HEK293T (cell line): ENCODE measurements at places on chromosomes 3 and 15.
A peak's percentile ranks its signal among the peaks of the same experiment; 100 is the strongest.

DNA sequence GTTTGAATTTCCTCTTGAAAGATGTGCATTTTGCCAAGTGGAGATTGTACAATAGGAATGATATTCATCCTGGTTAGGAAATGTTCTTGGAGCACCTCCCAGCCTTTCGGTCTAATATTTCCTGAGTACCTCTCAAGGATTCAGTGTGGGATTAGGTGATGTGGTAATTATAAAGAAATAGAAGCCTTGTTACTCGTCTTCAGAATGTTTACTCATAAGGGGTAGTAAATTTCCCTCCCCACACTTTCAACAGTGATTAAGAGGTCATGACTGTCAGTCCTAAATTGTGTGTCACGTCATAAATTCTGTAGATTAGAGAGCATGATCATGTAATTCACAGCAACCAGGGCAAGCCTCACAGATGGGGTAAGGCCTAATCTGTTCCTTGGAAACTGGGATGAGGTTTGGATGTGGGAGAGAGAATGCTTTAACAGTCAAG is 633.1 kb upstream of the TBL1XR1 start:
- no peak for DNase-seq

DNA sequence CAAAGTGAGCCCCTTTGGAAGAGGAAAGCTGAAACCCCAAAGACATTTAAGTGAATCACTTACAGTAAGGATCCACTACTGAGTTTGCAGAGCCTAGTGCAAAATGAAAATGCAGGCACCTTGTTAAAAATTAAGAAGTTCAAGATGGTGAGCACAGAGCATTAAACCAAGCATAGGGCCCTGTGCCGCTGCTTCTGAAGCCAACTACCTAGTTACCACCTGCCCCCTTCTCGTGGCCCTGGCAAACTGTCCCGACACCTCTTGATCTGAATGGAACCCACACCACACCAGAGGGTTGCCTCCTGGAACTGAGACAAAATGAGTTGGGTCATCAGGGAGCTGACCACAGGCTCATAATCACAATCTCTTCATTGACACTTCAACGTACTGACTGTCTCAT is 25.6 kb downstream of the LRRC2 start:
- no peak for DNase-seq

DNA sequence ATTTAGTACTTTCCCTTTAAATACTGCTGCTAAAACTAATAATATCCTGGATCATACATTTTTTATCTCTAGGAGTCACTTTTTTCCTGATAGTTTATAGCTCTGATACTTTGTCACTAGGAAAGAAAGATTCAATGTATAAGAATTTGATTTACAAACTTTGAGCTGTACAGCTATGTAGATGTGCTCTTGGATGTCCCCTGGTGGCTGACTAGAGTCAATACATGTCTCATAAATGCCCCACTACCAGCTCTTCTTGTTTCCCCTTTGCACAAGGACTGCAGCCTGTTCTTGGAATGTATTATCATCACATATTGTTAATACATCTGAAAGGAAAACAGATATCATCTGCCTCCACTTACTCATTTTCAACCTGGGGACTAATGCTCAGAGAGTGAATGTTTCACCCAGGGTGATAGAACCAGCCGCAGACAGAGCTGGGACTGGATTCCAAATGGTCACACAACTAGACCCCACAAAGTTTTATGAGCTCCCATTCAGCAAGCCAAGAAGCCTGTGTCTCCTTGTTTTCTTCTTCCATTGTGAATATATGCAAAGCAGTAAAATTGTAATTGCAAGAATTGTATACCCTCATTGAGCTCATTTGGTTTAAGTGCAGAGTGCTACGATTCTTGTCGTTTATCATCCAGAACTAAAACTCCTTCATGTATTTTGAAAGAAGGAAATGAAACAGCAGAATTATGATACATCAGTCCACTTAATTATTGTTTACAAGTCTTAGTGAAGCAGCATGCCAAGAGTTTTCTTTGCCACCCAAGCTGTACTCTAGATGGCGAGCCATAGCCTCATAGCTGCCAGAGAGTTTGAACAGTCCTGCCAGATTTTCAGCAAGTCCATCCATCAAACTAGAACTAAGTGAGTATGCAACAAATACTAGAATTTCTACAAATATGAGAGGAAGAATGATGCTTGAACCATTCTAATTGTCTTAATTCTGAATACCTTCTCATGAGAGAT is 261.6 kb upstream of the LMCD1 start:
- DNase-seq = peak; percentile 50

DNA sequence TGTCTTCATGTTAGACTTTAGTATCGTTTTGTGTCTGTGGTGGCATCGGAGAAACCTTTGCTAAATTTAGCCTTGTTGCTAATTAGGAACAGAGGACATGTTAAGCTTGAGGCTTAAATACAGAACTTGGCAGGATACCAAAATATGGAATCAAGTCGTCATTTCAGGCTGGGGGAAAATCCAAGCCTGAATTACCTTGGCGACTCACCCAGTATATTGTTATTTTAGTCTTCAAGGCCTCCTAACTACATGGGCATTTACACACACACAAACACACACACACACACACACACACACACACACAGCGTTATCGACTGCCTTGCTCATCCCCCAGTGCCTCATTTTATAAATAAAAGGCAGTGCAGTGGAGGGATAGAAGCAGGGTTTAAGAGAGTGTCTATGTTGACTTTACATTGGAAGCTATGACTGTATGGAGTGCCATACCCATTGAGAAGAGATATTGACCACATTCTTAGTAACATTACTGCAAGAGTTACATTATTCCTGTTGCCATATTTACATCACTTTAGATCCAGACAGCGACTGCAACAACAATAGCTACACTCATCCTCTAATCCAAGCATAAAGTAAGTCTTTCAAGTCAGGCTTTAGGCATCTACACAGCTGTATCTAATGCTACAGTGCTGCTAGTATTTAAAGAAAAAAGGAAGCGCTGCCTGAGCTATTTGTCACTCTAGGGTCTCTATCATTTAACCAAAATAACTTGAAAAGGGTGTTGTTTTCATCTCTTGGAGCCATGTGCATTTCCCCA is 210.8 kb upstream of the SEMA6D start:
- no peak for DNase-seq

DNA sequence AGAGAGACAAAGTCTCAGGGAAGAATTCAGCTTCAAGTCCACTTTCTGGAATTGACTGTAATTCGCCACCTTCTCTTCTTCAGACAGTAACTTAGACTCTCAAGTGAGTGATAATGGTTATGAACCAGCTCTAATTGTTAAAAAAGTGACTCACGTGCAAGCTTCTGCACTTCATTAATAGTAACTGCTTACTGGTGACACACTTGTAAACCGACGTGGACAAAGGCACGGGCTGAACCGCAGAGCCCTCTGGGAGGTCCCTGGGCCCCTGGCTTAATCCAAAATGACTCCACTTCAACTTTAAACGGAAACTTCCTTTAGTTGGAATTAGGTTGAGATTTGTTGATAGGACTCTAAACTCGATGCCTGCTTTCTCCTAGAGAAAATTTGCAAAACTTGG is 17.0 kb downstream of the MUC4 start:
- no peak for DNase-seq

- peak; percentile 92 for DNase-seq
Observed at GRCh38 chr15:68650901-68651709, 72.3 kb downstream of the CORO2B start.

GRCh38 chr3:183937601-183938286 is 53.1 kb upstream of the PARL start:
- DNase-seq = no peak

DNA sequence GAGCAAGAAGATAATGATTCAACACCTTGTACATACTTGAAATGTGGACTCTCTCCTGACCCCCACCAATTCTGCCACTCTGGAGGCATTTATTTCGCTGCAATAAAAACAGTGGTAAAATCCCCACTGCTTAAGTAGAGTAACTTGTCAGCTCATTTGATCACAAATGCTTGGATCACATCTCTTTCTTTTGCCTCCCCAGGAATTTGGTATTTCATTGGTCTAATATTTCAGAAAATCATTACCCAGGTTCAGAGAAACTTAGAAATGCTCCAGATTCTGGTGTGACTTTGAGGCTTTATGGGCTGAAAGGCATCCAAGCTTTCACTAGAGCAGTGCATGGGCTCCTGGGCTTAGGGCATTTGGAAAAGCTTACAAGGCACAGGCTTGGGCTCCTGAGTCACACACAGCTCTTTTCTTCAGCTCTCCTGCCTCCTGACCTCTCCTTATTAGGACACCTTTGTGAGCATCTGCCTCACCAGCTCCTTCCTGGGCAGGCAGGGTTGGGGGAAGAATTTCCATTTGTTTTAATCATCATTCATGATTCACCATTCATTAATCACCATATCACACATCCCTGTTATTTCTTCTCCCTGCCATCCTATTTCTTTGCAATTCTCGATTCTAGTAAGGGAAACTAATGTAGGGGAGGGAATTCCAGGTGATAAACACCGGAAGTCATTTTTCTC is 22.5 kb downstream of the CDCP1 start:
- no peak for DNase-seq

GRCh38 chr3:180102134-180102533 is 65.4 kb upstream of the PEX5L start:
- no peak for DNase-seq

GRCh38 chr15:83457149-83457548 is 10.0 kb downstream of the SH3GL3 start:
- no peak for DNase-seq

GRCh38 chr15:28878209-28878608 is 7.6 kb upstream of the APBA2 start:
- no peak for DNase-seq

- DNase-seq = peak; percentile 33
Observed at GRCh38 chr3:50627407-50628051, 10.6 kb downstream of the MAPKAPK3 start.

- no peak for DNase-seq
Observed at GRCh38 chr3:130663092-130663491, 83.5 kb downstream of the PIK3R4 start.

DNA sequence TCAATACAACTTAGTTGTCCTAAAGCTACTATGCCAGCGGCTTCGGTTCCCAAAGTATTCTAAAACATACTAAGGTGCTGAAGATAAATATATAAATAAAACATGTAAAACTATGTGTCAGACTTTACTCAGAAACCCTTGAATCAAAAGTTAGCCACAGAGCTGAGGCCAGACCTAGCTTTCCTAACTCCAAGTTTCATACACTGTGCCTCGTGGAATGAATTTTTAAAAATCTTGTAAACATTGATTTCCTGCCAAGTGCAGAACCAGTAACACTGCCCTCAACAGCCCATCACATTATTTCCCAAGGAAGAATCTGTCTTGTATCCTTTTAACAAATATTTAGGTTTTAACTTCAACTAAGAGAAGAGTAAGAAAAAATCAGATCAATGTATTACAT is 36.4 kb downstream of the TAMM41 start:
- no peak for DNase-seq

- DNase-seq = no peak
Observed at GRCh38 chr3:18134386-18135059, 290.6 kb downstream of the SATB1 start.

- DNase-seq = no peak
Observed at GRCh38 chr3:138850151-138850550, 15.4 kb upstream of the PIK3CB start.

GRCh38 chr3:59502806-59503205 is 453.0 kb upstream of the CFAP20DC start:
- no peak for DNase-seq

- no peak for DNase-seq
Observed at GRCh38 chr15:57824186-57824585, 117.7 kb downstream of the POLR2M start.

- no peak for DNase-seq
Observed at GRCh38 chr3:45506751-45507391, 87.7 kb upstream of the LIMD1 start.

DNA sequence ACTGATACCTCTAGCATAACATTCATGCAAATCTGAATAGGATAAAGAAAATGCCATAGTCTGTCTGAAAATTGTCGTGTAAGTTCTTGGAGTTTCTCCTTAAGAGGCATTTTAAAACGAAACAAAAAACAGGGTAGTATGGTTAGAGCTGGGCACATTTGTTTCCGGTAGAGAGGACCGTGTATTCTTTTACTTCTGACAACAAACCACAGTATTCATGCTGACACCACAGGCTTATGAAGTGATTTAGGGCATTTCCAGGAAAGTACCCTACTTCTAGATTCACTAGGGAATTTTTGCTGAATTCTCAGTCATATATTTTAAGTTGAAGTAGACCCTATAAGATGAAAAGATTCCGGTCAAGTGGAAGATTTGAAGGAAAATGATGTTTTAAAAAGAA is 541.3 kb downstream of the UNC13C start:
- no peak for DNase-seq

DNA sequence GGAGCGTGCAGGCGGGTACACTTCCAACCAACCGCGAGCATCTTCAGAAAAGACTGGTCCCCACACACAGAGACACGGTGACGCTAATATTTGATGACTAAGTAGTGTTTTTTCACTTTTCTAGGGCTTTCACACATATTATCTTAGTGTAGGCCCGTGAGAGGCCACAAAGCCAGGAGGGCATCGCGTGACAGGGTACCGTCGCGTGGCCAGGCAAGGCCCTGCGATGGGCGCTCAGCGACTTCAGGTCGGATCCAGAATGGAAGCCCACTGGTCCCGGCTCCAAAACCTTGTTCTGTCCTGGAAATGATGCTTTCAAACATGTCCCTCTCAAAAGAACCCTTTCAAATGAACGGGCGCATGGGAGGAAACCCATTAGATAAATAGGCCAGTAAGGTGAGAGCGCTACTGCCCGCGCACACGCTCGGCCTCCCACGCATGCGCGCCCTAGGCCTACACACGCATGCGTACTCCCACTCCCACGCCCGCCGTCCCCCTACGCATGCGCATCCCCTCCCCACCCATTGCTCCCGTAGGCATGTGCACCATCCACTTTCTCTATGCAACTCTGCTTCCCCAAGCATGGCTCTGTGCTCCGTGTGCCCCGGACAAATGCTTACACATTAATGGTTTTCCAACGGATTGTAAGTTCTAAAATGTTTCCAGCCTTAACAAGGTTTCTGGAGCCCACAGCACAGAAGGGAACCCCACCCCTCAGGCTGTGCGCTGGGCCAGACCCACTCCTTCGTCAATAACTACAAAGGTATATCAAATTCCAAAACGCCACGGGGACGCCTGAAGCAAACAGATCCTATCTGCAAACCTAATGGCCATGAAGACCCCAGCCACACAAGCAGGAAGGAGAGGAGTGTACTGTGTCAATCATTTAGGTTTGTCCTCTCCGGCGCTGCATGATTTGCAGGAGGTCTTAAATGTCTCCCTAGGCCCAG is 72.1 kb downstream of the OCA2 start:
- DNase-seq = no peak

- no peak for DNase-seq
Observed at GRCh38 chr3:178443634-178444033, 92.6 kb upstream of the KCNMB2 start.

GRCh38 chr15:48582452-48583247 is 62.9 kb downstream of the FBN1 start:
- DNase-seq = peak; percentile 6

GRCh38 chr3:11690863-11691766 is 47.4 kb upstream of the VGLL4 start:
- DNase-seq = no peak

- no peak for DNase-seq
Observed at GRCh38 chr15:49473031-49473430, 50.0 kb downstream of the FGF7 start.
